ENCODE measurements at places on chromosomes 6 and 20. TPM values are rescaled to one million over a fixed set of nuclear protein-coding genes. Genes with fewer than 3 reads are reported as not detected.

The ANKRD66 gene
- not detected for total RNA-seq

The DLL1 gene
- not detected for total RNA-seq

The TRIM31 gene
- total RNA-seq, result not detected

The ZBTB46 gene
- 0.54 TPM for total RNA-seq

The SLA2 gene
- total RNA-seq, result 78.8 TPM

The ASIP gene
- not detected for total RNA-seq

The YIPF3 gene
- total RNA-seq, result 73.2 TPM

The RUNX2 gene
- 12.7 TPM for total RNA-seq

The PKHD1 gene
- total RNA-seq, result not detected

The WFDC10B gene
- not detected for total RNA-seq

The BPIFA1 gene
- total RNA-seq, result not detected

The ZC2HC1B gene
- not detected for total RNA-seq

The ADGRF4 gene
- total RNA-seq, result not detected

The ABHD16B gene
- not detected for total RNA-seq

The ISM1 gene
- total RNA-seq, result 0.49 TPM

The SLC52A3 gene
- total RNA-seq, result not detected
